ENCODE measurements at places on chromosomes 7 and 10.

- DNase-seq, result no peak
Measured at GRCh38 chr10:91416339-91416855, 6.3 kb downstream of the HECTD2 start.

DNA sequence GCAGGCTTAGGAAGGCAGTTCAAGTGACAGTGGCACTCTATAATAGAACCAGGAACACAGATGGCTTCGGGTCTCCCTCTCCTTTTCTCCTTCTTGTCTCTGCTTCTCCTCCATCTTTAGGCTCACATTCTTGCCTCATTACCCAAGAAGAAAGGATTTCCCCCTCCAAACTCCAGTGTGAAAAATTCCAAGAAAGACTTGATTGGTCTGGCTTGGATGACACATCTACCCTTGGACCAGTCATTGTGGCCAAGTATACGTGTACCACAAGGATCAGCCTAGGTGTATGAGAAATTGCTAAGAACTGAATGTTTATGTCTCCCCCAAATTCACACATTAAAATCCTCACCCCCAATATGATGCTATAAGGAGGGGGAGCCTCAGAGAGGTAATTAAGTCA lies 53.9 kb downstream of the PRTFDC1 start:
- DNase-seq, result no peak

DNA sequence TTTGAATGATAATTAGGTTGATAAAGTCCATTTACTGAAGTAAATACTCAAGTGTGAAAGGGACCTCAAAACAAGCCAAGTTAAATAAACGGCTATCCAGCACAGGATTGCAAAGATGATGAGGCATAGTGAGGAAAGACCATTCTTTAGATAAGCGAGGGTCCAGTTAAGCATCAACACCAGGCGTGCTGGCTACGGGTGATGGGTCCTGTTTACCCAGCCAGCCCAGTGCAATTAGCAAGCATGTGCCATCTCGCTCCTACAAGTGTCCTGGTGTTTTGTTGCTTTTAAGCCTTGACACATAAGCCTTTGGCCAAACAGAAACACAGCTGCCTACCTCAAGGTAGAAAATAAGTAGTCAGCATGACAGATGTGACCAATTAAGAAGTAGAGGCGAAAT lies 7.1 kb downstream of the NEBL start:
- no peak for DNase-seq

DNA sequence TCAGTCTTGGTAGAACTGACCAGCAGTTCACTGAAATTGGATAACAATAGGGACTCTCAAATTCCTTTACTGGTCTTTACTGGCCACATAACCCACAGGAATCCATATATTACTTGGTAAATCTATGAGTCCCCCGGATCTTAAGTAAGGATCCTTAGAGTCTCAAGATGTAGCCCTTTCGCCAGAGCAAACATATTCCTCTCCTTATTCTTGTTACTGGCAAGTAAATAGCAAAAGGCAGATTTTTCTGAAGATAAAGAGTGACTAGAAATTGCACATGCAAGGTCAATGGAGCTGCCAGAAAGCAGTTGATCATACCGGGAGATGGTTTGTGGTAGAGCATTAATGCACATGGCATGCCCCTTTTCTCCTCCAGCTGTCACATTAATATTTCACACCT lies 283.0 kb downstream of the HDAC9 start:
- no peak for DNase-seq

- DNase-seq, result no peak
Measured at GRCh38 chr7:77370606-77371005, 45.5 kb downstream of the GSAP start.

DNA sequence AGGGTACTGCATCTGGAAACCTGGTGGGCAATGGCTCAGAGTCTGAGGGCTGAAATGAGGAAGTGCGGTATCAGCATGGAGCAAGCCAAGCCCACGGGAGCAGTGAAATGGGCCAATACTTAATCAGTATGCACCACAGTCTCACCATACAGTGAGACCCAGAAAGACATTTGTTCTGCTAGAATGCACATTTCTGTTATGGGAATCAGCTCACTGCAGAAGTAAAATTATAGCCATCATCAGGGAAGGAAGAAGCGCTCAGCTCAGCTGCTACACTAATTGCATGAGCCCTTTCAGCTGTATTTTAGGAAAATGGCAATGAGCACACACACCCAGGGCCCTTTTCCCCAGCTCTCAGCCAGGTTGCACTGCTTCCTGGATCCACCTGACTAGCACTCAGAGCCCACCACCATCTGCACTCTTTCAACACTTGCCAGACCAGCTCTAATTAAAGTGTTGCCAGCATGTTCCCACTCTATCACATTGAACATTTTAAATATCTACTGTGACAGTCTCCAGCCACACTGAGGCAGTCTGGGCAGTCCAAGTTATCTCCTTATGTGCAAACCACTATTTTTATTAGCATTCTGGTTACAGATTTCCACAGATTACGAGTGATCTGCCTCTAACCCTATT lies 44.2 kb upstream of the PIK3AP1 start:
- peak; percentile 83 for DNase-seq

DNA sequence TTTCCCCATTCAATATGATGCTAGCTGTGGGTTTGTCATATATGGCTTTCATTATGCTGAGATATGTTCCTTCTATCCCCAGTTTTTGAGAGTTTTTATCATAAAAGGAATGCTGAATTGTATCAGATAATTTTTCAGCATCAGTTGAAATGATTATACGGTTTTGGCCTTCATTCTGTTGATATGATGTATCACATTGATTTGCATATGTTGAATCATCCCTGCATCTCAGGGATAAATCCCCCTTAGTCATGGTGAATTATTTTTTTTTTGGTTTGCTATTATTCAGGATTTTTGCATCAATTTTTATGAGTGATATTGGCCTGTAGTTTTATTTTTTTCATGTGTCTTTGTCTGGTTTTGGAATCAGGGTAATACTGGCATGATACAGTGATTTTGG lies 1152.3 kb upstream of the C7orf33 start:
- no peak for DNase-seq

- no peak for DNase-seq
Measured at GRCh38 chr7:75888464-75889222, 9.8 kb downstream of the RHBDD2 start.

DNA sequence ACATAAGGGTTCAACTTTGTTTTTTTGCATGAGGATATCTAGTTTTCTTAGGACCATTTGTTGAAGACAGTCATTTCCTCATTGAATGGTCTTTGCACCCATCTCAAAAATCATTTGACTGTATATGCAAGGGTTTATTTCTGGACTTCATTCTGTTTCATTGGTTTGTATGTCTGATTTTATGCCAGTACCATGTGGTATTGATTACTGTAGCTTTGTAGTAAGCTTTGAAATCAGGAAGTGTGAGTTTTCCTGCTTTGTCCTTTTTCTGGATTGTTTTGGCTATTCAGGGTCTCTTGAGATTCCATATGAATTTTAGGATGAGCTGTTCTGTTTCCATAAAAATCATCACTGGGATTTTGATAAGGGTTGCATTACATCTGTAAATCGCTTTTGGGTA lies 63.9 kb downstream of the SND1 start:
- no peak for DNase-seq

DNA sequence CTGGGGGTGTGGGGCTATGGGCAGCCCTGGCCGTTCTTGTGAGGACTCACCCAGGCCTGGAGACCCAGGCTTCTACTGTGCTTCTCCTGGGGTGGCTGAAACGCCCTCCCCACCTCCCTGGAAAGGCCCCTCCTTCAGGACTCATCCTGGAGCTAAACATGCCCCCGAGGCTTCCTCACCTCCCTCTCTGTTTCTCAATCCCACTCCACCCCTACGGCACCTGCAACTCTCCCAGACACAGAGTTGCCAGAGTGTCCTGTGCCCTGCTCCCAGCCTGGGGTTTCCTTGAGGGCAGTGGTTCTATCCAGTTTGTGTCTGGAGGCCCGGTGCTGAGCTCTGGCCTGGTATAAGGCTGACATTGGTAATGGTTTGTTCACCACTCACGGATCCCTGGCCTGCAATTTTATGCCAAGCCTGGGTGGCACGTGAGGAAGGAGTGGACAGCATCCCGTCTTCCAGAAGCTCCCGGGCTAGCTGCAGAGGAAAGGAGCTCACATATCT lies 68.0 kb downstream of the GRID1 start:
- DNase-seq, result no peak

DNA sequence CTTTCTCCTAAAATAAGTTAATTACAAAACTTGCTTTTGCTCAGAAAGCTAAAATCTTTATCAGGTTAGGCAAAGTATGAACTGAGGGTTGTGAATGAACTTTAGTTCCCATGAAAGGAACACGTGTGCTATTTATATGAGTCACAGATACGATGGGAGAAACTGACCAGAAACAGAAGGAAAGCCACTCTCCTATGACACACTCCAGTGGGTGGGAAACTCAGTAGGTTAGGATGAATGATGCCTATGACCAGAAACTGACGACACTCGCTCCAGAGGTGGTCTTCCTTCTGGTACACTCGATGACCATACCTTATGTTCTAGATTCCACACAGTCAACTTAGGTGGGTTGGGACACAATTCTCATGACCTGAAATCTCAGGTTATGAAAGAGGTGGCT lies 215.7 kb upstream of the INHBA start:
- DNase-seq, result no peak

DNA sequence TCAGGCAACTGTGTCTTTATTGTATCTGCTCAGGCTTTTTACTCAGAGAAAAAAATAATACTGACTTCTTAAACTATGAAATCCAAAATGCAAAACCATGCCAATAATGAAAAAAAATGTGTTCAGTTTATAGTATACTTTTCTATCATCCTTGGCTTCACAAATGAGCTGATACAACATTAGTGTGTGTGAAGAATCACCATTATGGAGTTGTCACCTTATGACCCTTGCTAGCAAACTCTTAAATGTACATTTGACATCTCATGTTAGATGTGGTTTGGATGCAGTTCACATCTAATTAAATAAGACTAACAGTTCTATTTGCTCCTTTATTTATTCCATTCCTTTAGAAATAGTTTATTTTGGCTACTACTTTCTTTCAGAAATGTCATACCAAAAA lies 4.2 kb upstream of the OR2A2 start:
- no peak for DNase-seq

GRCh38 chr7:77270094-77270480 lies 70.5 kb upstream of the FGL2 start:
- DNase-seq, result no peak

GRCh38 chr7:103325744-103326143 lies 18.8 kb downstream of the DNAJC2 start:
- DNase-seq, result no peak

GRCh38 chr7:20598459-20599309 lies 16.8 kb upstream of the ABCB5 start:
- peak; percentile 66 for DNase-seq

DNA sequence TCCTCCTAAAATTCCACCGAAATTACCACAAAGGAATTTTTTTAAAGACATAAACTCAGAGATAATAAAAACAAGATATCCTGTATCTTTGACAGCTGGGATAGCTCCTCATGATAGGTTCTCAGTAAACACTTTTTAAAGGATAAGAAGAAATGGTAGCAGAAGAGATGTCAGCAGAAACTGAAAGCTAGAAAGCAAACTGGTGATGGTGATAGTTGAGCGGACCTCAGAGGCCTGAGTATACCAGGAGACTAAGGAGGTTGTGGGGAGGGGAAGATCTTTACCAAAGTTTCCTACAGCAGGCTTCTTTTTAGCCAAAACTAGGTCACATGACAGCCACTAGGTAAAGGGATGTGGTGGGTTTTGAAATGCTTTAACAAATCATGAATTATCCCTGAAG lies 22.5 kb downstream of the PCGF5 start:
- DNase-seq, result no peak

GRCh38 chr7:87506246-87507180 lies 31.0 kb upstream of the ABCB4 start:
- peak; percentile 11 for DNase-seq

- DNase-seq, result no peak
Measured at GRCh38 chr7:80415522-80415921, 96.3 kb downstream of the GNAT3 start.

All from KBM-7 (cell line).